ENCODE measurements at places on chromosomes 7 and 10.

- DNase-seq = no peak
These were observed 50.2 kb downstream of the COL17A1 start for GRCh38 chr10:104035194-104036068.

DNA sequence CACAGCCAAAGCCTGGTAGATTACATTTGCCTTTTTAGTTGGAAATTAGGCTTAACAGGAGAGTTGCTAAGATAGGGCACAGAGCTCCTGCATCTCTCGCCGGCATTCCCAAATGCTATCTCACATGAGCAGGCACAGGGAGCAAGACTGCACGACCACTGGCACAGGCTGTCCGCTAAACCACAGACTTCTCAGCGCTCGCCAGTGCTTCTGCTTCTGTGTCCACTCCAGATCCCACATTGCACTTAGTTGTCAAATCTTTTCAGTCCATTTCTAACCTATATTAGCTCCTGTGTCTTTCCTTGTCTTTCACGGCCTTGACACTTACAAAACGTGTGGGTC, 138.9 kb downstream of the EGFR start:
- DNase-seq = no peak

DNA sequence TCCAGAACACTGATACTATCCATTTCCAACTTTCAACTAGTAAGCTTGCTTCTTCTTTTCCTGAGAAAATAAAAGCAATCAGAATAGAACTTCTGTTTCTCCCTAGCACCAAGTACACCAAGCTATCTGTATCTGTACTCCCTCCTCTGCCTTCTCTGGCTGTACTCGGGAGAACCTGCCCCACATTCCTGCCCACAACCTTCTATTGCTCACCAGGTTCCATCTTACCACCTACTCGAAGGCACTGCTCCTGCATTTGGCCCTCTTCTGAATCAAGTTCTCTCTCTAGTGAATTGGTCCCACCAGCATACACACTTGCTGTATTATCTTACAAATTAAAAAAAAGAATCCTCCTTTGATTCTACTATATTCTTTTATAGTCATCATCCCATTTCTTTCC, 169.6 kb upstream of the PTN start:
- no peak for DNase-seq

DNA sequence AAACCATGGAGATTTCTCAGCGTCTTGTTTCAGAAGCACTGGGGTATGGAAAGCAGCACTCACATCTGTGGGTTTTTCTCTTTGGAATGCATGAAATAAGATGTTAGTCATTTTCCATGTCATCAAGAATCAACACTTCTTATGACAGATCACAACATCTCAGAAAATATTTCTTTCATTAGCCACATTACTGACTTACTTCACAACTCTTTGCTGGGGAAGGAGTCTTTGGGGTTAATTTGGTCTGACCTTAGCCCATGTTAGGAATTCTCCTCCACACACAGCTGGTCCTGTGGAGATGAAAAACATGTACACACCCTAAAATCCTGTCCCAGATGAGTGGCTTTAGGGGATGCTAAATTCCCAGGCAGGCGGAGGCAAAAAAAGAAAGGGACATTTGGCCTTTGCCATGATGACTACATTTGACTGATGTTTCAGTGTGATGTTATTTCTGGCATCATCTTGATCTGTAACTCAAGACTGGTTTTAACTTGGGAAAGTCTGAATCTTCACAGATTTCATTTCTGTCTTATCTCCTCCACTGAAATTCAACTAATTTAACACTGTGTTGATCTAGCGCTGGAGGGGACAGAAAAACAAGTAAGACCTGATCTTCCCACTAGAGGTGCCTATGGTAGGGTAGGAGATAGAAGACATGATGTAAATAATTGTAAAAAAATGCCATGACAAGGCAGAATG, 363.2 kb downstream of the PRPF18 start:
- DNase-seq = peak; percentile 43

DNA sequence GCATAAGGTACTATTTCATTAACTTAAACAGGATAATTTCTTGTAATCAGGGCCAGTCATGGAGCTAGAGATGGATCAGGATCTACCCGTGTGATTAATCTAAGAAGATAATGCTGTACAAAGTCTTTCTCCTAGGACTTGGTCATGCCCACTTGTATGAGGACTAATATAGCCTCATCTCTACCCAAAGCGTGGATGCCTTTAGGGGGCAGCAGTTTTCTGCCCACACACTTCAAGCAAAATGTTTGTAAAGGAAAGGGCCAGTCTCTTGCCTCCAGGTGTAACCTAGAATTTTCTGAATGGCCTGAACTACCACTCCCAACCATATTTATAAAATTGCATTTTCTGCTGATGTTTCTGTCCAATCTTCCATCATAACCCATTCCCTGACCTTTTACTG, 764.0 kb upstream of the IGFBP3 start:
- DNase-seq = no peak

DNA sequence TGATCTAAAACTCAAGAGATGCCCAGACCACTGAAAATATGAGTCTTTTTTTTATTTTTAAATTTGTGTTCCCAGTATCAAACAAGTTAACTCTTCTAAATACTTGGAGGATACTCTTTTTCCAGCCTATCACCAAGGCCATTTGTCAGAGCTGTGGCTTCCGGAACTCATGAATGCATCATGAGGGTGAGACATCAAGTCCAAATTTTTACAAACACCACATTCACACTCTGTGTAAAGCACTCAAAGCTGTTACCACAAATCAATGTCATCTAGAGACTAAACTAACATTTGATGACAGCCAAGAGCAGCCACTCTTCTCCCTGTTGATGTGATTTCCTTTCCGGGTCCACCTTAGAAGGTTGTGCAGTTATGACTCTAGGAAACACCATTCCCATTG, 43.8 kb upstream of the ARID5B start:
- DNase-seq = no peak

- DNase-seq = no peak
These were observed 212.0 kb upstream of the TBX20 start for GRCh38 chr7:35465791-35466336.

DNA sequence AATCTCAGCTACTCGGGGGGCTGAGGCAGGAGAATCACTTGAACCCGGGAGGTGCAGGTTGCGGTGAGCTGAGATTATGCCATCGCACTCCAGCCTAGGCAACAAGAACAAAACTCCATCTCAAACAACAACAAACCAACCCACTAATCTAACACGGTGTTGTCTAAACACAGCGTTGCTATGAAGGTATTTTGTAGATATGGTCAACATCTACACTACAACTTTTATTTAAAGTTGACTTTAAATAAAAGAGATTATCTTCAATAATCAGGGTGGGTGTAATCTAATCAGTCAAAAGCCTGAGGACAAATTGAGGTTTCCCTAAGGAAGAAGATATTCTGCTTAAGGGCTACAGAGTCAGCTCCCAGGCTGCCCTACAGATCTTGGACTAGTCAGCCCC, 24.2 kb downstream of the BAIAP2L1 start:
- DNase-seq = no peak

DNA sequence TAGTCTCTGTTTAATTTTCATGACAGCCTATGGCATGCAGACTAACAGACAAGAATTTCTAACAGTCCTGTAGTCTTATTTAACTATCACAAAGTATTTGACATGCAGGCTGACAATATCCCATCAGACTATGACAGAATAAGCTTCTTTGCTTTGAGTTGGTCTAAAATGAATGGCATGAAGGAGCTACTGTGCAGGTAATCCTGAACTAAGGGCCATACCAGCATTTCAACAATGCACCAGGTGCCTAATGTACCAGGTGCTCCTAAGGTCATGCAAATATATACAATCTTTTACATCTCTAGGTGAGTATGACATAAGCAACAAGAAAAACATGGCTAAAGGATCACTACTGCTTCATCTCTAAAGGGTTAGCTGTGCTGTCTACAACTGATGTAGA, 13.6 kb upstream of the MSS51 start:
- DNase-seq = no peak

DNA sequence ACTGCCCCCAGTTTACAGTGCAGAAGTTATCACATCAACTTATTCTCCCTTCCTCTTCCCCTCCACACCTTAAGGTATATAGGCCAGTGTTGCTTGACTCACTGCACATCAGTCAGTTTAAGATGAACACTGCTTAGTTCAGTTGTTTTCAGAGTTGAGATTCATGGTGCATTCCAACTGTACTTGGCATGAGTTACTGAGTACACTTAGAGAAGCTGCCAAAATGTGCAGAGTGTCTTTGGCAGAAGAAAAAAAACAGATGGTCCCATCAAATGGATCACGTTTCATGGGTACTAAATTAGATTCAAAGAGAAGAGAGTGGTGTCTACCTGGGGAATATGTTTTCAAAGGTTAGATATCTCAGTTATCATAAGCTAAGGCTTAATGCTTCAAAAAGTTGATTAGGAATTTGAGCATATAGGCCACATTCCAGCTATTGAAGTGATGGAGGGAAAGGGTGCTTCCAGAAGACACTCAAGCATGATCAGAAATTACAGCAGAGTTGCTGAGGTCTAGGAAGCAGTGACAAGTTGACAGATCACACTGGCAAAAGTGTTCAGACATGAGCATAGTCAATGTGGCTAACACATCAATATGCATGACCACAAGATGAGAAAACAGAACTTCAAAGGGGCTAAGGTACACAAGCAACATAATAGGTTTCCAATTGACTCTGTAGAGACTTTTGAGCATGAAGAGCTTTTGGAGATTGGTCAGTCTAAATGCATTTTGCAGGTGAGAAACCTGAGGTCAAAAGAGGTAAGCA, 579.2 kb upstream of the CELF2 start:
- no peak for DNase-seq

DNA sequence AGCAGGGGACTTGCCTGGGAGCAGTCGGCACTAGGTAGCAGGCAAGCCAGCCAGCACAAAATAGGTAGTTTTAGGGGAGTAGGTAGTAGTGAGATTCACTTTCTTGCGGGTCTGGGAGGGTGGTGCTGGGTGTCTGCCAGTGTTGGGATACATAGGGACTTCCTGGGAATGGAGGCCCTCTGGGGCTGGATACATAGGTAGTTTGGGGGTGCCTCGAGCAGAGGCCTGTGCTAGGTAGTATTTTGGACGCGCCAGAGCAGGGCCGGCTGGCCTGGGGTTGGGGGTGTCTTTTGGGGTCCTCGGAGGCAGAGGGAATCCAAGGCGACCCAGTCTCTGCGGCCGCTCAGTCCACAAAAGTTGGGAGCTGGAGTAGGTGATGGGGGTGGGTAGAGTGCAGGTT, 2.0 kb upstream of the HOXA3 start:
- DNase-seq = no peak

GRCh38 chr7:155486783-155487508, 29.0 kb downstream of the EN2 start:
- no peak for DNase-seq

- no peak for DNase-seq
These were observed 217.5 kb downstream of the ADAM12 start for GRCh38 chr10:126170776-126171175.

- DNase-seq = no peak
These were observed 457.4 kb downstream of the DNAJB6 start for GRCh38 chr7:157793973-157794745.

GRCh38 chr10:91077549-91078071, 142.9 kb upstream of the PCGF5 start:
- DNase-seq = no peak

GRCh38 chr7:21507627-21508343, 35.1 kb upstream of the DNAH11 start:
- DNase-seq = peak; percentile 14

- no peak for DNase-seq
These were observed 45.7 kb downstream of the SEM1 start for GRCh38 chr7:96663871-96664445.

DNA sequence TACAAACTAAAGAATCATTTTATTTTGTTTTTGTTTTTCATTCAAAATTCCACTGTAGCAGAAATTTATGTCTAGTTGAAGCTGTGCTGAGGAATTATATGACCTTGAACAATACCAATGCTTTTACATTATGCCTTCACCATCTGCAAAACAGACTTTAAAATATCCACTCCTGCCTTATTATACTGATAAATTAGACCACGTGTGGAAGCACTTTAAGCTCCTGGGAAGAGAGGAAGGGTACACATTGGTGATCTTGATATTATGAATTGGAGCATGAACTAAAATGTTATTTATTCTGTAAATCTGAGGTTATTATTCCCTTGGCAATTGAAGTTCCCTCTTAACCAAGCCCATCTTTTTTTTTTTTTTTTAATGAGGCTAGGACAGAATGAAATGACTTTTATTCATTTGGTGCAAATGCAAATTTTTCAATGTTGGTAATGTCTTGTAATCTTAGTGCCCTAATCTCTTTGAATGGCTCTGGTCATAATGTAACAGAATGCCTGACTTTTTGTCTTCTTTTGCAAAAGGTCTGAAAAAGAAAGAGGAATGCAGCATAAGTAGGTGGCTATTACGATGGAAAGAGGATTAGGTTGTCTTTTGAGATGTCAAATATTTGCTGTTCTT, 139.9 kb upstream of the COBL start:
- no peak for DNase-seq

GRCh38 chr7:155962191-155962967, 150.1 kb upstream of the SHH start:
- peak; percentile 19 for DNase-seq

- peak; percentile 83 for DNase-seq
These were observed 106.4 kb upstream of the SDK1 start for GRCh38 chr7:3194501-3195141.

DNA sequence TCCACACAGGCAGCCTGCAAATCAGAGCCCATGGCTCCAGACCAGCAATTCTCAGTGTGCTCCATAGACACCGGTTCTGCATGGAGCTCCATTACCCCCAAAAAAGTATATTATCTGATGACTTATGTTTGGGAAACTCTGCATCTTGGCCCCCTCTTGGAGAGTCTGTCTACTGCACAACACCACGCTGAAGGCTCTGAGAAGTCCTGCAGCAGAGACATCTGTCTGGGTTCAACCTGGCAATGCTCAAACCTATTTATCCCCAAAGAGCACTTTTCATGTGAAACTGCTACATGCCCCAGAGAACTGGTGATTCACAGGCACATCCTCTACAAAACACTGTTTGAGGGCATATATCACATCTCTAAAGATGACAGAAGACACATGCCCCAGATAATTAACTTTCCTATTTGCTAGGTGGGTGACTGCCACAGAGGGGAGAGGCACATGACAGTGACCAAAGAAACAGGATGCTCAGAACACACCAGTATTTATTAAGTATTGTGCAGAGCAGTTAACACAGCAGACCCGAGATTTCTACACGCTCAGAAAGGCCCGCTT, 83.8 kb downstream of the DLG5 start:
- DNase-seq = no peak

DNA sequence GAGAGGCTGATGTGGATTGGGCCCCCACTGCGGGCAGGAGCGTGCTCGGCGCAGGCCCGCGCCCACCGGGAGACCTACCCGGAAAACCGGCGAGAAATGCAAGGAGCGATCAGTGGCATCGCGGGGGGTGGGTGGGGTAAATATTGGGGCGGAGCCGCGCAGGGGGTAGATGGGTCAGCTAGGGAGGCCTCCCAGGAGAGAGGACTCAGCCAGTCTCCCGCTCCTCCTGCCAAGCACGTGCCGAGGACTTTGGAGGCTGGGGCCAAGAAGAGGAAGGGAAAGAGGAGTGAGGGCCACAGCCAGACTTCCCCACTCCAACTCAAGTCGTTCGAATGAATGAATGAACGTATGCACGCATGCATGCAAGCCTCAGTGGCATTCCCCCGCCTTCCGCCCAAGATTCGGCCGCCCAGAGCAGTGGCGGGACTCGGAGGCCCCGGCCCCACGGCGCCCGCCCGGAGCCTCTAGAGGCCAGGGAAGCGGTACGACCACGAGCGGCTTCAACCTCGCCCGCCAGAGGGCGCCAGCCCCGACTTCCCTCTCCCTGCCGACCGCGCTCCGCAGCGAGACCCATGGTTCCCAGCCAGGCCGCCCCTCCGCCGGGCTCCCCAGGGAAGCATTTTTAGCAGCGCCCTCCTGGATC, 3.6 kb downstream of the NPM3 start:
- DNase-seq = no peak

Data from HTR-8/SVneo (cell line).